Thoracic aorta (tissue), 2 donors: ENCODE measurements at places on chromosomes 6 and 20.

- DNase-seq: no peak
These were observed 170.2 kb downstream of the NFATC2 start for GRCh38 chr20:51372176-51372803.

GRCh38 chr20:2749343-2749950 lies 51.0 kb downstream of the CPXM1 start:
- no peak for DNase-seq

- no peak for DNase-seq
These were observed 6.9 kb upstream of the BLCAP start for GRCh38 chr20:37534401-37535157.

GRCh38 chr6:97401533-97401932 lies 118.5 kb upstream of the MMS22L start:
- DNase-seq: no peak

- DNase-seq: no peak
These were observed 13.3 kb upstream of the THBS2 start for GRCh38 chr6:169266746-169267591.

GRCh38 chr6:150139533-150139932 lies 3.3 kb upstream of the PPP1R14C start:
- DNase-seq: no peak

GRCh38 chr6:29752451-29753308 lies 29.4 kb downstream of the HLA-F start:
- peak; percentile 69 for DNase-seq

GRCh38 chr6:30450548-30450908 lies 38.8 kb upstream of the HLA-E start:
- no peak for DNase-seq

GRCh38 chr6:12048609-12049008 lies 36.5 kb downstream of the HIVEP1 start:
- no peak for DNase-seq

GRCh38 chr20:63369724-63370617 lies 8.8 kb upstream of the CHRNA4 start:
- DNase-seq: no peak

DNA sequence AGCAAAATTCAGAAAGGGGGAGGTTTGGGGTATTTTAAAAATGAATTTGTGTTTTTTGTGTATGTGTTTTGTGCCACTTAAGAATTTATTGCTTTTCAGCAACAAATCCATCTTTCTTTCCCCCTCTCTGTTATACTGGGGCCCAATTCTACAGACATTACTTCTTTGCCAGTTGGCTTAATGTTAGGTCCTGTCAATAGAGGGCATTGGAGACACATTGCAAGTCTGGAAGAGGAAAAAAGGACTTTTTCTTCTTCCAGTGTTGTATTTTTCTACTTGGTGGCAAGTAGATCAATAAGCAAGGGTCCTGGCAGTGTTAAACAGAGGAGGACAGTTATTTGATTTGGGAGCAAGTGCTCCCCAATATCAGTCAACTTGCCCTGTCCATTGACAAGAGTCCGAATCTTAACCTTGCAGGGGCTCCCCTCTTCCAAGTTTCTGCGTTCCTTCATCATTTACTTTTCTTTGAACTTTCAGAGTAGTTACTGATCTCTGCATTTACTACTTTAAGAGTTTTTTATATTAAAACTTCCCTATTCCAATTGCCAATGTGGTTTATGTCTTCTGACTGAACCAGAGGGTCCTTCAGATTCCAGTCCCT lies 23.4 kb downstream of the SCML4 start:
- no peak for DNase-seq

DNA sequence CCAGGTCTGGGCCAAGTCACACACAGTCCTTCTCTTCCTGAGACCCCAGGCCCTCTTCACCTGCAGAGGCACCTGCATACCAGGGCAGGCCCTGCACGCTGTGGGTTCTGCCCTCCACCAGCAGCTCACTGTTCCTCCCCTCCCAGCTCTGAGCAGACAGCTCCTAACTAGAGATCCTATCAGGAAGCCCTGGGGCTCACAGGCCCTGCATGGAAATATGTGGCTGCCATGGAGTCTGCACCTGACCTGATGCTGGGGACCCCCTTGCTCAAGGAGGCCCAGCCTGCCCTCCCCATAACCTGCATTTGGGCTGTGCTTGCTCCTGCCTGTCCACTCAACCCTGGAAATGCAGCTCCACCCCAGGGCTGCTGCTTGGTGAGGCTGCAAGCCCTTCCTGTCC lies 14.6 kb upstream of the HLA-G start:
- DNase-seq: no peak

DNA sequence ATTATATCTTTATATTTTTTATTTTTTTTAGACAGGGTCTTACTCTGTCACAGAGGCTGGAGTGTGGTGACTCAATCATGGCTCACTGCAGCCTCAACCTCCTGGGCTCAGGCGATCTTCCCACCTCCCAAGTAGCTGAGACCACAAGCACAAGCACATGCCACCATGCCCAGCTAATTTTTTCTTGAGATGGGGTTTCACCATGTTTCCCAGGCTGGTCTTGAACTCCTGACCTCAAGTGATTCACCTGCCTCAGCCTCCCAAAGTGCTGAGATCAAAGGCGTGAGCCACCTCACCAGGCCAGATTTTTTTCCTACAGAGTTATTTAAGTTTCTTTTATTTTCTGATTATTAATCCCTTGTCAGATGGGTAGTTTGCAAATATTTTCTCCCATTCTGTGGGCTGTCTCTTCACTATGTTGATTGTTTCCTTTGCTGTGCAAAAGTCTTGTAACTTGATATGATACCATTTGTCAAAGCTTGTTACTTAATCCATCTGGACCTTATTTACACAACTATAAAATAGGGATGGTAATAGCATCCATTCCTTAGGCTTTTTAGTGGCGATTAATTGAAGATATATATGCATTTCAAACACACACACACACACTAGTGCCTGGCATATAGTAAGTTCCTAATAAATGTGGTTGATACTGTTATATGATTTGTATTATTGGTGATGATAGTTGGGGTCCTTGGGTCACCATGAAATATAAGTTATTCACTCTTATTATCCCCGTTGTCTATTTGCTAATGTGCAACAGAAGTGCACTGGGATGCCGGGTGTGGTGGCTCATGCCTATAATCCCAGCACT lies 187.1 kb downstream of the BCAS1 start:
- DNase-seq: no peak

DNA sequence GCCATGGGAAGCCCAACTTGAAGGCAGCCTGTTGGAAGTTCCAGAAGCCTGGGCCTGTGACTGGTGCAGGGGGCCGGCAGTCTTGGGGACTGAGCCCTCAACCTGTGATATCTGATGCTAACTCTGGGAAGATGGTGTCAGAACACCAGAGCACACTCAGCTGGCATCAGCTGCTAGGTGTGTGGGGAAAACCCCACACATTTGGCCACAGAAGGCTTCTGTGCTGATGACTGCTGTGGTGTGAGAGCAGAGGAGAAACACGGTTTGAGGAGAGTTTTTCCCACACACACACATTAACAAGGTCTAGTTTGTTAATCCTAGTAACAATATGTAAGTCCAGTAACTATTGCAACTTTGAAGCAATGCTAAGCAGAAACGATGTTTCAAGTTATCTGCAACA lies 78.0 kb downstream of the PSMB1 start:
- DNase-seq: no peak

- no peak for DNase-seq
These were observed 37.6 kb upstream of the IRF4 start for GRCh38 chr6:353642-354614.
